ENCODE measurements at places on chromosomes 5 and 9. TPM values are rescaled to one million over a fixed set of nuclear protein-coding genes. Genes with fewer than 3 reads are reported as not detected.

FOXD4L6 gene
- polyA plus RNA-seq, result 0.05 TPM

DNA sequence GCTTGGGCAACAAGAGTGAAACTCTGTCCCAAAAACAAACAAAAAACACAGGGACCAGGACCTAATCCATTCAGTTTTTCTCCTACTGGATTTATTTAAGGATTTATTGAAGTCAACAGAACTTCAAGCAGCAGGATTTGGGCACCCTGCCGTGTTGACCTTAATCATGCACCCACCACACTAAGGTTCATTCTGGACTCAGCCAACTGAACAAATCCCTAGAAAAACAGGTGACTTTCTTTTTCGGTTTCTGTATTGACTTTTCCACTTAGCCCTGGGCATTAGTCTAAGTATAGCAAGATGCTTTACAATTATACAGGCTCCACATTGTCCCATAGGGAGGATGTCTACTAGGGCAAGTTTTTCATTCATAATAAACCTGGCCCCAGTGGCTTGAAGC, 30.0 kb downstream of the ZNF131 start:
- H3K4me1 ChIP-seq, result 0 out of 2 replicates have a peak, but pooled peaks cover 4% of the 10 kb centered on the region
- H3K27ac ChIP-seq, result no peak overlapping the region
- H3K36me3 ChIP-seq, result peaks cover 3% of the 10 kb centered on the region
- no peak overlapping the region for H3K4me3 ChIP-seq
- H3K27me3 ChIP-seq, result no peaks in the 10 kb centered on the region
- DNase-seq, result no peak

- DNase-seq, result no peak
- H3K27ac ChIP-seq, result peak overlapping the region; percentile 1
- no peaks in the 10 kb centered on the region for H3K27me3 ChIP-seq
- no peaks in the 10 kb centered on the region for H3K36me3 ChIP-seq
These were observed 1.3 kb downstream of the TNFSF15 start for GRCh38 chr9:114804505-114804904.

TLX3 gene
- 4.7 TPM for polyA plus RNA-seq

IL9 gene
- not detected for polyA plus RNA-seq

ENTREP1 gene
- not detected for polyA plus RNA-seq

CBY3 gene
- not detected for polyA plus RNA-seq

LIX1 gene
- polyA plus RNA-seq, result 0.02 TPM

- no peaks in the 10 kb centered on the region for H3K4me1 ChIP-seq
- no peaks in the 10 kb centered on the region for H3K36me3 ChIP-seq
- no peak overlapping the region for H3K27ac ChIP-seq
- no peak for DNase-seq
These were observed 26.4 kb downstream of the LURAP1L start for GRCh38 chr9:12801187-12801586.

DNA sequence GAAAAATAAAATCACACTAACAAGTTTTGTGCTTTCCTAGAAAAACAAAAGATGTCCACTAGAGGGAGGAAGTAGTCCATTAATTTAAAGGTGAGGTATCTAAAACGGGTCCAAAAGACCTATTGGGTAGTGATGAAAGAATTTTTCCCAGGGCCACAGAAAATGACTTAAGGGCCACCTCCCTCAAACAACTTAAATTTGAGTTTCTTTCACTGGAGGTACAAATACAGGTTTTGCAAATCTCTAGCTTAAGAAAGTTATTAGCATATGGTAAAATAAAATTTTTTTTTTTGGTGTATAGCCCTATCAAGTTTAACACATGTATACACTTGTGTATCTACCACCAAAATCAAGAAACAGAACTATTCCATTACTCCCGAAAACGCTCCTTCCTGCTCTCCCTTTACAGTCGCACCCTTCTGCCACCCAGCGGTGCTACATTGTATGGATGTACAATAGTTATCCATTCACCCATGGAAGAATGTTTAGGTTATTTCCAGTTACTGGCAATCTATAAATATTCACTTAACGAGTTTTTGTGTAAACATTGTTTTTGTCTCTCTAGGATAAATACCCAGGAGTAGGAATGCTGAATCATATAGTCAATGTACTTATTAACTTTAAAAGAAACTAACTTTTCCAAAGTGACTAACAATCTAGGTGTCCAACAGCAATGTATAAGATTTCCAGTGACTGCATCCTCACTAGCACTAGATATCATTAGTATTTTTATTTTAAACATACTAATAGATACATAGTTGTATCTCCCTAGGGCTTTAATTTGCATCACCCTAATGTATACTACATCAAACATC, 21.9 kb downstream of the DEPDC1B start:
- no peaks in the 10 kb centered on the region for H3K36me3 ChIP-seq
- peak; percentile 41 for DNase-seq
- H3K4me3 ChIP-seq, result no peak overlapping the region
- no peaks in the 10 kb centered on the region for H3K4me1 ChIP-seq
- H3K27me3 ChIP-seq, result no peaks in the 10 kb centered on the region
- no peak overlapping the region for H3K27ac ChIP-seq

DNA sequence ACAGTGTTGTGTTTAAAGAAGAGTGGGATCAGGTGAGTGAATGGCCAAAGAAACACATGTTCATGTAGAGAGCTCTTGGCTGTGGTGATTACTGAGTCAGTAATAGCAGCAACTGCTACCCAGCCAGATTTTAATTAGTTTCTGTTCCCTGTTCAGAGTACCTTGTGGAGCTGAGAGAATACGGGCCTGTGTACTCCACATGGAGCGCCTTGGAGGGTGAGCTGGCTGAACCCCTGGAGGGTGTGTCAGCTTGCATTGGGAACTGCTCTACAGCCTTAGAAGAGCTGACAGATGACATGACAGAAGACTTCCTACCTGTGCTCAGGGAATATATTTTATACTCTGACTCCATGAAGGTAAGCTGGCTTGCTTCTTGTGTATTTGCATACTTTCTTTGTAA, 52.3 kb downstream of the SLC46A2 start:
- no peak for DNase-seq
- H3K27ac ChIP-seq, result no peak overlapping the region
- H3K27me3 ChIP-seq, result no peaks in the 10 kb centered on the region

DNA sequence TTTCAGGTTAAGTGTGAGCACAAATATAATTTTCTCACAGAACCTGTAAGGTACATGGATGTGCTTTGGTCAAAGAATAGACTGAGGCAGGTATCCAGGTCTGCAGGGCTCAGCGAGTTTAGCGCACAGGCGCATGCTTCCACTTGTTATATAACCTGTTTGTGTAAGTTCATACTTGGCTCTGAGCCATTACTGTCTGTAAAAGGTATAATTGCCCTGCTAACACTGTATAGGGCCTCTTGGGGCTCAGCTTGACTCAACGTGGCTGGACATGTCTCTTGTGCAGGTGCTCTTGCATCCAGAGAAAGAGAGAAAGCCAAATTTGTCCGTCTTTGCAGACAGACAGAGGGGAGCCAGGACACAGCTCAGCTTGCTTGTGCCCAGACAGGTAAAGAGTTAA, 759.6 kb downstream of the MTRR start:
- no peak overlapping the region for H3K27ac ChIP-seq
- no peak for DNase-seq
- 0 out of 2 replicates have a peak, but pooled peaks cover 3% of the 10 kb centered on the region for H3K4me1 ChIP-seq
- H3K4me3 ChIP-seq, result no peak overlapping the region
- H3K27me3 ChIP-seq, result no peaks in the 10 kb centered on the region
- H3K36me3 ChIP-seq, result no peaks in the 10 kb centered on the region

- no peaks in the 10 kb centered on the region for H3K36me3 ChIP-seq
- no peak for DNase-seq
- no peak overlapping the region for H3K4me3 ChIP-seq
- H3K27ac ChIP-seq, result no peak overlapping the region
- H3K4me1 ChIP-seq, result no peaks in the 10 kb centered on the region
These were observed 235.3 kb downstream of the GABRB2 start for GRCh38 chr5:161311146-161311708.

DNA sequence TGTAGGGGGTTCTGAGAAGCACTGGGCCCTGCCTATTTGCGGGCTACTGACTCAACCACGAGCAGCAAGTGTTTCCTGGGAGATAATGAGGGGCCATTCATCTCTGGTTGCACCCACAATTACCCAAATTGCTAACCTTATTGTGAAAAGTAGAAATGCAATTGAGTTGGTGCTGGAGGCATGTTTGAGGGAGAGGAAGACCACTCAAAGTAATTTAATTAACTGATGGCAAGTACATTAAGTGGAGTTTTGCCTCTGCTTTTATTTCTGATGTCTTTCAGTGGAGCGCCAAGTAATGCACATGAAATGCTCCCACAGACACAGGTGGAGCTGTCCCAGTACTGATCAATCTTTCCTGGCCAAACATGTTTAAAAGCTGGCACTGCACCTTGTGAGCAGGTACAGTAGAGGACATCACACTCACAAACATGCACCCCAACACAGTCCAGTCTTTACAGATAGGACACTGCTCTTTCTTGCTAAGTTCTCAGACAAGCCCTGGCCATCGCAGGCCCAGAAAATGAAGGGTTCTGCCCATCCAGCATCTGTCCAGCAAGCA, 195.4 kb downstream of the HSPA4 start:
- H3K27ac ChIP-seq, result no peak overlapping the region
- no peak overlapping the region for H3K4me3 ChIP-seq
- no peaks in the 10 kb centered on the region for H3K4me1 ChIP-seq
- DNase-seq, result no peak
- H3K36me3 ChIP-seq, result no peaks in the 10 kb centered on the region

DNA sequence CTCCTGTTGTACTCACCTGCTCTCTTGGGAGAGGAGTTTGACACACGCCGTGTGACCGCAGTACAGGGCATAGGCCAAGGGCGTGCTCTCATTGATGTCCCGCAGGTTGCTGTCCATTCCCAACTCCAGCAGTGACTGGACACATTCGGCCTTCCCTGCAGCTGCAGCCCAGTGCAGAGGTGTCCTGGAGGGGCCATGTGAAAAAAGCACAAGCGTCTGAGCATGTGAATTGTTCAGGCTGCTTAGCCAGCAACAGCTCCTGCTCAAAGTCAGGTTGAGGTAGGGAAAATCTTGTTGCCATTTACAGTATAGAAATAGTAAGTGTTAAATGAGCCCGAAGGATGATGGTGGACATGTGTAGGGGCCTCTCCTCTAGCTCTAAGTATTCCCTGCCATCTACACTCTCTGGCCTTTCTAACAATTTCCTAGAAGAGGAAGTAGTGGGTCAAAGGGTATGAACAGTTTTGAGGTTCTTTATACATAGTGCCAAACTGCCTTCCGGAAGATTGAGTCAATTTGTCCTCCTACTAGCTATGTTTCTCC, 116.5 kb downstream of the ANKRD55 start:
- no peaks in the 10 kb centered on the region for H3K36me3 ChIP-seq
- DNase-seq, result no peak
- no peak overlapping the region for H3K4me3 ChIP-seq
- no peaks in the 10 kb centered on the region for H3K4me1 ChIP-seq

DNA sequence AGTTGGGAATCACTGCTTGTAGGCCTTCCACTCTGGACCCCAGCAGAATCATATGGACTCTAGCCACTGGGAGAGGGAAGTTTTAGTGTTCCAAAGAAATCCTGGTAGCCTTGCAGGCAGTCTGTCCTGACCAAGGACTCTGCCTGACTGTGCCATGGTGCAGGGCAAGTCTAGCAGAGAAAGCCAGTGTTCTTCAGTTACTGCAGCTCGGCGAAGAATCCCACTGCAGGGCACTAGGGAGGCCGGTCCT, 20.3 kb upstream of the MATR3 start:
- no peaks in the 10 kb centered on the region for H3K27me3 ChIP-seq
- peaks cover 12% of the 10 kb centered on the region for H3K36me3 ChIP-seq
- peak overlapping the region; percentile 61 for H3K4me3 ChIP-seq

GRCh38 chr9:26904070-26904469, 11.5 kb upstream of the CAAP1 start:
- H3K27me3 ChIP-seq, result no peaks in the 10 kb centered on the region
- peaks cover 60% of the 10 kb centered on the region for H3K36me3 ChIP-seq
- DNase-seq, result no peak
- H3K27ac ChIP-seq, result no peak overlapping the region
- H3K4me1 ChIP-seq, result no peaks in the 10 kb centered on the region
